ENCODE measurements at places on chromosomes 5 and 9. TPM values are rescaled to one million over a fixed set of nuclear protein-coding genes. Genes with fewer than 3 reads are reported as not detected.

DNA sequence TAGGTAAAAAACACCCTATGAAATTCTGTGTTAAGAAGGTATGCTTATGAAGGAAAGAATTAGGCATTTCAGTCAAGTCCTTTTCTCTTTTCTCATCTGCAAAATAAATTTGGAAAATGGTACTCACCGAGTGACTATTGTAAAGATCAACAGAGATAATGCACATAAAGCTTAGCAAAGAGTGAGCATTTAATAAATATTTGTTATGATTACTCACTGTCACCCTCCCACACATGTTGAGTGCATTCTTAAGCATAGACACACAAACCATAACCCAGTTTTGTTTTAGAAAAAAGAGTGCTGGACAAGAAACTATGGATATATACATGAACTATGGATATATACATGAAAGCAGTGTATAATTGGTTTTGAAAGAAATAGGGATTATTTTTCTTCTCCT is 54.7 kb upstream of the PRLR start:
- DNase-seq: no peak

DNA sequence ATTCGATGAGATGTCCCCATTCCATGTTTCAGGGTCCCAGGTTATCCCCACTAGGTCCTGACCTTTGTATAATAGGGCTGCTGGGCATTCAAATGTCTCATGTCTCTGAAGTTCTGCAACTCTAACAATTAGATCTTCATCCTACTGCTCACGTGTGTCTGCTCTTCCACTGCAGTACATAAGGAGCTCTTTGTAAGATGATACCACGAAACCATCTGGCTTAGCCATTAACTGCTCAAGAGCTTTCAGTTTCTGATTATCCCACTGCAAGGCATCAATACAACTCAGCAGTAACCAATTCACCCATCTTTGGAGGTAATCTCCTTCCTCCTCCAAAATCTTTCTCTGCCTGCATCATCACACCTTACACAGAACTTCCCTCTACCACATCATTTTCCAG is 49.9 kb upstream of the PPP2CA start:
- no peak for DNase-seq

DNA sequence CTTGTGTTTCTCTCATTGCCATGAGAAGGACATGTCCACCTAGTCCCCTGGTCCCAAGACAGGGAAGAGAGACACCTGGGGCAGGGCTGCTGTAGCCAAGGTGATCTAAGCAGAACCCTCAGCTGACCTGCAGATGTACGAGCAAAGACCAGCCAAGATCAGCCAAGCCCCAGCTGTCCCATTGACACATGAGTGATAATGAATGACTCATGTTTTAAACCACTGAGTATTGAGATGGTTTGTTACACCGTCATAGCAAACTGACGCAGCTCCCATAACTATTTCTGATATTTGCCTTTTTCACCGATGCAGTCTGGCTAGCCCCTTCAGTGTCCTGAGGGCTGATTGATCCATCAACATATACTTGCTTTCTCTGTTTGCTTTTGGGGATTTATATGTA is 6.7 kb downstream of the OR1K1 start:
- DNase-seq: no peak

GRCh38 chr9:114282507-114282906 is 40.4 kb upstream of the ORM1 start:
- DNase-seq: no peak

Gene GABRA6
- total RNA-seq: not detected

- no peak for DNase-seq
These were observed 7.7 kb upstream of the P4HA2 start for GRCh38 chr5:132235340-132235739.

- DNase-seq: no peak
These were observed 129.3 kb upstream of the IER5L start for GRCh38 chr9:129307227-129307970.

DNA sequence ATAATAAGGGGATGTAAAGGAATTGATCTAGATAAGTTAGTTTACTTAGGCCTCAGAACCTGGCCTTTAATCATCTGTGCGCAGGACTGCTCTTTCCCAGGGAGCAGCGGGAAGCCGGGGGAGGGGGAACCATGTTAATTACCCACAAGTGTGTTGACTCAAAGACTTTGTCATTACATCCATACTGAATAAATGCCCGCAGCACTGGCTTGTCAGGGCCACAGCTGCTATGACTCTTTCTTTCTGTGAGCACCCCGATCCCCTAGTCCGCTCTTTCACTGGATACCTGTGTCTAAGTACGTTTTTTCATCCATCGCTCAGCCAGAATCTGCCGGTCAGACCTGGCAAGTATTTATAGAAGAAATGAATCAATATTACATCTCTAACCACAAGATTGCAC is 249.3 kb upstream of the DMRT1 start:
- peak; percentile 53 for DNase-seq

- DNase-seq: no peak
These were observed 10.7 kb downstream of the OR2V1 start for GRCh38 chr5:181120306-181120705.

- no peak for DNase-seq
These were observed 71.3 kb downstream of the RASEF start for GRCh38 chr9:82991671-82992070.

DNA sequence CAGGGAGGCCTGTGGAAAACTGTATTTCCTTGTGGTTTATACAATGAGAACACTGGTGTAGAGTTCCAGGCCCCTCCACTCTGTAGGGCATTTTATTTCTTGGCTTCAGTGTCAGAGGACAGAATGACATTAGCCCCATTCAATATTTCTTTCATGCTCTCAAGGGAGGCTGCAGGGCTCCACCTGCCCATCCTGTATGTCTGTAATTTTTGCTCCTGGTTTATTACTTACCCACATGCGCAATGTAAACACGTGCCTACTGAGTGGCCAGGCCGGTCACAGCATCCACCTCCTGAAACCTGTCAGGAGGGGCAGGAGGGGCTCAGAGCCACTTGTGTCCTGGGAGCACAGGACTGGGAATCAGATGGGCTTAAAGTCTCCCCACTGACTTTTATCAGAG is 82.4 kb downstream of the GADD45G start:
- no peak for DNase-seq

Gene TRIM52
- 15.8 TPM for total RNA-seq

- no peak for DNase-seq
These were observed 57.8 kb upstream of the HSPA9 start for GRCh38 chr5:138632900-138633489.

GRCh38 chr9:92954049-92954861 is 6.9 kb downstream of the FGD3 start:
- peak; percentile 63 for DNase-seq

- no peak for DNase-seq
These were observed 27.9 kb upstream of the DTWD2 start for GRCh38 chr5:119016125-119016774.

Gene DNAI1
- total RNA-seq: not detected

- no peak for DNase-seq
These were observed 718 bp upstream of the TMEM215 start for GRCh38 chr9:32782476-32783167.
